ENCODE measurements at places on chromosomes 1 and 21.

DNA sequence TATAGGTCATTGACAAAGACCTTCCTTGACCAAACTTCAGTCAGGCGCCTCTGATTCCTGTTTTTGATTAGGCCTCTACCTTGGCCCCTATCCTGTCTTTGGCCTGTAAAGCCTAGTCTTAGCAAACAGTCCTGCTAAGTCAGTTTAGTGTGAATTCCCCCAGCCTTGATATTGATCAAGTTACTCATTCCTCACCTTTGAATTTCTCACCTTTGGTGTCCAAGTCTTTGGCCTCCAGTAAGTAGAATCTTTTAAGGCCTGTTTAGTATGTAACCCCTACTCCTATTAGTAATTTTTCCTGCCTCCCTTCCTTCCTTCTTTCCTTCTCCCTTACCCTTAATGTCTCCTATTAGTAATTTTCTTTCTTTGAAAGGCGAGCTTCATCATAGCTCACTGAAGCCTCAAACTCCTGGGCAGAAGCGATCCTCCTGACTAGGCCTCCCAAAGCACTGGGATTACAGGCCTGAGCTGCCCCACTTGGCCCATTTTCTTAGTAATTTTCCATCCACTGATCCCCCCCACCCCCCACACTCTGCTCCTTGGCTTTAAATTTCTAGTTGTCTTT, 13.0 kb upstream of the ZNF692 start:
- DNase-seq = no peak

DNA sequence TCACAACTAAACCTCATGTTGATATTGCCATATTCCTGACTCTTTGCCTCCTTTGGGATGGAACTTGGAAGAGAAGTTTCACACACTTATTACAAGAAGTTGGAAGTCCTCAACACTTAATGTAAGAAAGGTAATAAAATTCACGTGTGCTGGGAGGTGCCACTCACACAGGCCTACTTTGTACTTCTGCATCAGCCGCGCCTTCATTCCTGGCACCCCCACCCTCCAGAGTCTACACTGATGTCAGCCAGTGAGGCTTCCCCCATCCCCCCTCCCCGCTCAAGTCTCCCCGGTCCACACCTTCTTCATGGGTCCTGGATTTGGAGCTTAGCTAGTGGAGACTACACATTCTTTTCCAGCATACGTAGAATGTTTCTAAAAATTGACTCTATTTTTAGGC, 24.8 kb upstream of the SLC45A1 start:
- DNase-seq = no peak

GRCh38 chr1:111204201-111204982, 3.9 kb upstream of the DENND2D start:
- DNase-seq = no peak

DNA sequence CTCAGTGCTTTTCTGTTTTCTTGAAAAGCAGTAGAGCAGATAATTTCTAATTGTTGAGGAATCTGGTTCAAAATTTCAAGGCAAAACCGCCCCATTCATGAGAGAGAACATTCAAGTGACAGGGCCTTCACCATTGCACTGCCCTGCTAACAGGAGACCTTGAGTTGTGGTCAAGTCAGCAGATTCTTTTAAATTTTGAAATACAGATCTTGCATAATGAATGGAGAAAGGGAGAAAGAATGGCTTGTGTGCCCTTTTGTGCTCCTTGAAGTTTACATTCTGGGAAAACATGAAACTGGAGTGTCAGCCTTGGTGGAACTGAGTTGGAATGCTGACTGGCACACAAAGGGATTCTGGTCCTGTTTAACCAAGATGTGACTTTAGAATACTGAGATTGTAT, 164.5 kb upstream of the UBE2U start:
- no peak for DNase-seq
